ENCODE measurements at places on chromosomes 16 and 17.
A peak's percentile ranks its signal among the peaks of the same experiment; 100 is the strongest.

DNA sequence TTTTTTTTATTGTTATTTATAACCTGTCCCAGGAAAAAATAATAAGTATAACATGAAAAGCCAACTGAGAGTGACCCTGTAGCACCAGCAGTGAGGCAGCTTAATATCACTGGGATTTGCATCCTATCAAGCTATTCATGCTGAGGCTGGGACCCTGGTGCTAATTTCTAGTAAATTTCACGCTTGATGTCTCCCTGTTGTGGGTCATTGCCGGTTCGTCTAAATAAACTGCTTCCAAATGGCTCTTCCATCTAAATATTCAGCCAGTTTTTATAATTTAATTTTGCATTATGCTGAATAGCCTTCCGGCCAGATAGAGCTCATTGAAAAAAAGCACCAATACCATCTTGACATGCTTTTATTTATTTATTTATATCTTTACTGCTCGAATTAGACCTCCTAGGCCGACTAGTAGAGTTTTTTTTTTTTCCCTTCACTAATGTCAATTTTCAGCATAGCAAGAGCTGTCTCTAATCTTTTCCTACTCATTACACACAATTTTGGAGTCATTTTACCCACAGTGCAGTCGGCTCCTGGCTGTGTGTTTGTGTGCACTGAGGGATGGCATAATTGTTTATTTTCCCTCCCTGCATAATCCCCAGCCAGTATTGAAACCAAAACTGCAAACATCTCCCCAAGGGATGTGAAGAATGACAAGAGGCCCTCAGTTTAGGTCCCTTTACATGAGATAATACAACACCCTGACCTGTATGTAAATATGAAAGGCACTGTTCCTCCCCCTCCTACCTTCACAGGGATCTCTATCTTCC lies 168.8 kb downstream of the AATF start:
- no peak for DNase-seq

DNA sequence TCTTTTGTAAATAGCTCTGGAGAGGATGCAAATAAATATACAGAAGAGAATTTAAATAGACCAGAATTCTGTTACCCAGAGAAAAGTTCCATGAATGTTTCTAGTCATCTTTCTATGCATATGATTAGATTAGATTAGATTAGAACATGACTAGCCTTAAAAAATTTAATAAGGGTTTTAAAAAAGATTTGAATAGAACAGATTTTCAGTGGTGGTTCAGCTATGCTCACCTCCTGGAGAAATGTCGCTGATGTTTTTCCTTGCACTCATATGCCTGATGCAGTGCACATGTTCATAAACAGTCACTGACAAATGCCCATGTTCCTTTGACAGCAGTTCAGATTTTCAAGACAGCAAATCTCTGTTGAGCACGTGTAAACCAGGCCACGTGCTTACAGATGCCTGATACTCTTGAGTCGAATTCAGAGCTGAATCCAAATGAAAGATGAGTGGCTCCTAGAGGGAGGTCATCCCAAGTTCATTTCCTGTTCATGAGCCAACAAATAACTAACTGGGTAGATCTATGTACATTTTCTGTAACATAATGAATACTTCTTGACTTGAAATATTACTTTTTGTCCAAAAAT lies 19.9 kb upstream of the RAB11FIP4 start:
- no peak for DNase-seq

DNA sequence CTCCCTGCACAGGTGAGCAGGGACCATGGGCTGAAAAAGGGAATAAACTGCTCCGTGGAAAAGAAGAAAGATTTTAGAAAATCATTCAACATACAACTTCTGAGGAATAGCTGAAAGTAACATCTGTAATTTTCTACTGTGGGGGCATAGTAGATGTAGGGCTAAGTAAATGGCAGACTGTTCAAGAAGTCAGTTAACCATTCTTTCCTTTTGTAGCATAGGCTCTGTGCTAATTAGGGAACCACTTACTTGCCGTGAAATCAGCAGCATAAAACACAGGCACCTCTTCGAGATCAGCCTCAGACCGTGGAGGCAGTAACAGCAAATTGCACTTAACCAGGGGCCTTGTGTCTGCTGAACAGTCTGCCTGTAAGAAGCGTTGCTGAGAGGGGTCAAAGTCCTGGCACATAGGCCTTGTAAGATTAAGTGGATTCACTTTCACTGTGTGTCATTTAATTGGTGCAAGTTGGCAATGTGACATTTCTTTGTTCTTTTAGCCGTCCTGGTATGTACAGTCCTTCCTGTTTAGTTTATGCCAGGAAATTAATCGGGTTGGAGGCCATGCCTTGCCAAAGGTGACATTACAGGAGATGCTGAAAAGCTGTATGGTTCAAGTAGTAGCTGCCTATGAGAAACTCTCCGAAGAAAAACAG lies 10.4 kb downstream of the COG1 start:
- DNase-seq: no peak

GRCh38 chr17:82029990-82030469 lies 1.4 kb upstream of the RAC3 start:
- DNase-seq: no peak

DNA sequence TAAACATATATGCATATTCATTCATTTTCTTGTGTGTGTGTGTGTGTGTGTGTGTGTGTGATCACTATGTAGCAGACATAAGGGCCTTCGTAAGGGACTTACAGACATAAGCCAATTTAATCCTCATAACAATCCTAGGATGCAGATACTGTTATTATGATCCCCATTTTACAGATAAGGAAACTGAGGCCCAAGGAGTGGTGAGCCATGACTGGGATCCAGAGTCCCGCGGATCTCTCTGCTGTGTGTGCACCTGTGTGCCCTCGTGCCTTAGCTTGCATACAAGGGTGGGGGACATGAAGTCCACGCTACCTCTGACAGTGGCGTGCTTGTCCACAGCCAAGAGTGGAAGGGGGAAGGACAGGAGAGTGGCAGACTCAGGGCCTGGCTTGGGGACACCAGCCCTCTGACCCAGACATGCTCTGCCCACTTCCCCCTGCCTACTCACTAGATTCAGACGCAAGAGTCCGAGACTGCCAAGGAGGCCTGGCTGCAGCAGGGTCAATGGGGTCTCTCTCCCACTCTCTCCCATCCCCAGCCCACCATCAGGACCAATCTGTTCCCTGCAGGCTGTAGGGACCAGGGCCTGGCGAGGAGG lies 9.8 kb upstream of the SMTNL2 start:
- no peak for DNase-seq

DNA sequence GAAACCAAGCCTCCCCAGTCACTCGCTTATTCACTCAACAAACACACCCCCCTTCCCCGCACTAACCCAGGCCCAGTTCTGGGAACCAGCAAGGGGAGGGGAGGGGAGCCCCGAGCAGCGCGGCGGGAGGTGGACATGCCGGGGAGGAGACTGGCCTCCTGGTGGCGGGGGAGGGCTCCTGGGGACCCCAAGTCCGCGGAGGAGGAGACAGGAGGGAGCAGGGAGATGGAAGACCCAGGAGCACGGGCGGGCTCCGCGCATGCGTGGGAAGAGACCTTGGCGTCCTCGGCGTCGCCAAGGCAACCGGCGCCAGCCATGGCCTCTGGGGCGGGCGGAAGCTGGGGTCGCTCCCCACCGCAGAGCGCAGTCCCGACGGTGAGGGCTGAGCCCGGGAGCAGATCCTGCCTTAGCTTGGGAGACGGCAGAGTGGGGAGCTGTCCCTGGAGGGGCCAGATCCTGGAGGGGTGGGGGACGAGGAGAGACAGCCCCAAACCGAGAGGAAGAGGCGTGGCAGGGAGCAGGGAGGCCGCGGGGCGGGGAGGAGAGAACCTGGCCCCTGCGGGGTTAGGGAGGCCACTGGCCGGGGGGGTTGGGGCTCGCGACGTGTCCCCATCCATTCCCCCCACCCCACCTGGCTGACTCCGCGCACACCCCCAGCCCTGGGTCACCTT lies at the start of gene PRR29:
PRR29 (plus strand) TSS at position 302 of the 671 bp plus-strand sequence; CDS start at position 316, 14 bp downstream.
- DNase-seq: peak; percentile 48

GRCh38 chr17:7673239-7673638 lies 14.1 kb downstream of the TP53 start:
- no peak for DNase-seq

DNA sequence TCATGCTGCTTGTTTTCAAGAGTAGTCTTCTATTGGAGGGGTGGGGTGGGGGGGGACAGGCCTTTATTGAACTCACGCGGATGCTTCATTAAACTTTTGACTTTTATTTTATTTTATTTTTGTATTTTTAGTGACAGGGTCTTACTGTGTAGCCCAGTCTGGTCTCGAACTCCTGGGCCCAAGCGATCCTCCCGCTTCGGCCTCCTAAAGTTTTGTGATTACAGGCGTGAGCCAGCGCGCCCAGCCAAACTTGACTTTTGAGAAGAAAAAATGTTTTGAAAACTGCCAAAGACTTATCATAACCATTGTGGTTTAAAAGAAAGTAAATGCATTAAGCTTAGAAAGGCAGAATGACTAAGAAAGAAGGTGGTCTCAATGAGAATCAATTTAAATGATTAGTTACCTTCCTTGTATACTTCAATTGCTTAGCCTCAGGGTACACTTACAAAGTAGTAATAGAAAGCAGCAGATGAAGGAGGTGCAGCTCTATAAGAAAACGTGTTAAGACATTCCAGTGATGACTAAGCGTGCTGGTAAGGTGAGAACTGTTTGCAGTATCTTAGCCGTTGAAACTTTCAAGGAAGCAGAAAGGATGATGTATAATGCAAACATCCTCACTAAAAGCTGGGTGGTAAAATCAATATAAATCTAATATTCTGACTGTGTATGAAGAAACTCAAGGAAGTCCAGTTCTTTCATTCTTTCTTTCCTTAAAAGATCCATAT lies 1.2 kb downstream of the AP2B1 start:
- DNase-seq: no peak

GRCh38 chr17:13120864-13121263 lies 103.0 kb upstream of the ELAC2 start:
- DNase-seq: no peak

DNA sequence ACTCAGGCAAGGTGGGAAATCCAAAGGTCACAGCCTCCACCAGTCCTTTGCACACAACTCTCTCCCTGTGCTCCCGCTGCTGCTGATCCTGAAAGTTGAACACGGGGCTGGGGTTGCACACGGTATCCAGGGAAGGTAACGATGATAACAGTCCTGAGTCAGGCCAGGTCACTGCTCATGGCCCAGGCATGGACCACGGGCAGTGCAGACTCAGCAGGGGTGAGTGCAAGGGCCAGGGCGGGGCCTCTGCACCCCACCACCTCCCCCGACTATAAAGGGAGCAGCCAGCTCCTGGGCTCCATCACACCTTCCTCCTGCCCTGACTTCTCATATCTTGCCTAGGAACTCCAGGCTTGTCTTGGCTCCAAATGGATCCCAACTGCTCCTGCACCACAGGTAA lies at the start of gene MT1B:
MT1B (plus strand) TSS at position 301 of the 400 bp plus-strand sequence; CDS start at position 369, 68 bp downstream.
- DNase-seq: no peak

- no peak for DNase-seq
These were observed 44.1 kb downstream of the CYB5D2 start for GRCh38 chr17:4187076-4187475.

DNA sequence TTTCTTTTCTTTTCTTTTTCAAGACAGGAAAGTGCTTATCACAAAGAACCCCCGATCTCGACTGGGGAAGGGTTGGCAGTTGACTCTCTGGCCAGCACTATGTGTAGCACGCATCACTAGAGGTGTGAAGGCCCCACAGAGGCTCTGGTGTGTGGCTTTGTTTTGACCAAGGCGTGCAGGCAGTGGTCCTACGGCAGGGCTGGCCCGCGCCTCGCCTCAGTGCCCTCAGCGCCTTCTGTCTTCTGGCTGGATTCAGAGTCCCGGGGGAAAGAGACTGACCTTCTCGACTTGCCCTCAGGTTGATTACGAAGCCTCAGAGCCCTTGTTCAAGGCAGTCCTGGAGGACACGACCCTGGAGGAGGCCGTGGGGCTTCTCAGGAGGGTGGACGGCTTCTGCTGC lies 18.7 kb downstream of the SGSH start:
- DNase-seq: no peak

DNA sequence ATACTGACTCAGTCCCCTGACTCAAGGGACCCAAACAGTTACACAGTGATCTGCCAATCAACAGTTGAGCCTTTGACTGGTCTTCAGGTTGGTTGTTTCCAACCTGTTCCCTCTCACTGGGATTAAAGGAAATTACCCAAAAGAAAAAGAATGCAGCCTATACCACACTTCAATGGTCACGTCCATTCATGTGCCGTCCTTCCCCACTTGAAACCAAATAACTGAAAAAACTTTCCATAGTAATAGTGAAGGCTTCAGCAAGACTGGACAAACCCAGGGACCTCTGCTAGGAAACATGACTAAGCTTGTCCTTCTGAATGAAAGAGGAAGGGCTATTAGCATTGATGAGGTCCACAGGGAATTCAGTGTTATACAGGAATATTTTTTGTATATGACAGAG lies 30.6 kb downstream of the MRPS23 start:
- DNase-seq: no peak

- DNase-seq: no peak
These were observed 517.6 kb downstream of the MAF start for GRCh38 chr16:79082970-79083369.

DNA sequence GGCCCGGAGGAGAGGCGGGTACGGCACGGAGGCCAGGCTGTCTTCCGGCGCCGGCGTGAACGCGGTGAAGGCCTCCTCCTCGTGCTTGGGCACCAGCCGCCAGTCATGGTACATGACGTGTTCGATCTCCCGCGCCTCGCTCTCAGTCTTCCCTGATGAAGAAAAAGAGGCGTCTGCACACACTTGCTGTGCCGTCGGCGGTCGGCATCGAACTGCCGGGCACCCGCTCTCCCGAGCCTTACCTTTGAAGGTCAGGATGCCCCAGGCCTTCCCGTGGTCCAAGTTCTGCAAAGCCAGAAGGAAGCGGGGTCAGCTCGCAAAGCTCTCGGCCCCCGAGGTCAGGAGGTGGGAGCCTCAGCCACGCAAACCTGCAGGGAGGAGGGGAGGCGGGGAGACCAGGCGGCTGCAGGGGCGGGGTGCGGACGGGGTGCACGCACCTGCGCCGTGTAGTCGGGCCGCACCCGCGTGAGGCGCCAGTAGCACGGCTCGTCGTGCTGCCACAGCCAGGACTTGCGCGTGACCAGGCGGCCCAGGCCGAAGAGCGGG lies at the start of gene EME2:
EME2 (plus strand) TSS at position 449 of the 546 bp plus-strand sequence. CDS start 418 bp downstream, outside the sequence.
- no peak for DNase-seq

GRCh38 chr17:71438631-71439146 lies 682.1 kb upstream of the SOX9 start:
- DNase-seq: no peak

DNA sequence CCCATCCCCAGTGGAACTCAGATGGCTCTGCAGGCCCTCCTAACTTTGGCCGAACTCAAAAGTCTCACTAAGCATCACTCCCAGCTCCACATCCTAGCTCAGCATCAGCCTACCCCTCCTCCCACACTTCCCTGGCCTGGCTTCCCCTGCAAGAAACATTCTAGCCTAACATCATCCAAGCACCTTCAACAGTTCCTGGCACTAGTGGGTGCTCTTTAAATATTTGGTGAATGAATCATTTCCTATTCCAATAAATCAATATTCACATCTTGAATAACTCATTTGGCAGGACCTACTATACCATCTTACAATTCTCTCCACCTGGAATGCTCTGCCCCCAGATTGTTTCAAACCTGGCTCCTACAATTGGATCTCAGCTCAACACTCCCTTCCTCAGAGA lies 11.0 kb upstream of the BBS2 start:
- DNase-seq: no peak

- DNase-seq: peak; percentile 64
These were observed 15.9 kb downstream of the GRB7 start for GRCh38 chr17:39753514-39754160.

GRCh38 chr17:8162233-8162996 lies at the start of gene VAMP2:
TSS of gene VAMP2 (minus strand) at chr17:8162948. CDS start at chr17:8162879, 69 bp downstream.
- DNase-seq: peak; percentile 63
